Activated naive CD8-positive, alpha-beta T cell treated with anti-CD3 and anti-CD28 coated beads, Interleukin-2, amount 10 ng/mL, durations not matched to agents 7 days and 5 days (primary cell): ENCODE measurements at places on chromosomes 11 and 22. TPM values are rescaled to one million over a fixed set of nuclear protein-coding genes. Genes with fewer than 3 reads are reported as not detected.
A peak's percentile ranks its signal among the peaks of the same experiment; 100 is the strongest.

DNA sequence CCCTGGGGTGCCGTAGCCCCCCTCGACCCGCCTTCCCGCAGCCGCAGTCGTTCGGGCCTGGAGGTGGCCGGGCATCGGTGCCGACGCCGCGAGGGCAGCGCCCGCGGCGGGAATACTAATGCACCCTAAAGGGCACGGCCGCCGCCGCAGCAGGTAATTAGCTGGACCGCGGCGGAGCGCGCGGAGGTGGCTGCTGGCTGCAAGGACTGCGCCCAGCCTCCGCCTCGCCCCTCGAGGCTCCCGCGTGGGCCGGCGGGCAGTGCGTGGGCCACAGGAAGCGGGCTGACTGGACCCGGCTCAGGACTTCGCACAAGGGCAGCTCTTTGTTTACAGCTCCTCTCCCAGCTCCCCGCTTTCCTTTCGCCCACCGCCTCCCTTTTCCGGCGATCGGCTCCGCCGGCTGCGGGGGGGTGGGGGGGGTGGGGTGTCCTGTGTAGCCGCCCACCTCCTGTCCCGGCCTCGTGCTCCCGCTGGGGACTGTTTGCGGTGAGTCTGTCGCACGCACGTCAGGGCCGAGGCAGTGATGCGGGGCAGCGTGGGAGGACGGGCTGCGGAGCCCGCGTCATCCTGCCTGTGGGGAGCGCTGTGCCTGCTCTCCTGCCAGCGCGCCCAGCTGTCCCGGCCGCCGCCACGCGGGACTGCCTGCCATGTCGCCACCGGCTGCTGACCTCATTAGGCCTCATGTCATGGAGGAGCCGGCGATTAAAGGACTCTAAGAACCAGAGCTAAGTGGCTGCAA, 53.2 kb downstream of the GRIK4 start:
- no peak overlapping the region for H3K27ac ChIP-seq
- DNase-seq, result peak; percentile 37
- H3K4me1 ChIP-seq, result peaks cover 2% of the 10 kb centered on the region
- H3K4me3 ChIP-seq, result no peak overlapping the region
- peaks cover 58% of the 10 kb centered on the region for H3K27me3 ChIP-seq

DNA sequence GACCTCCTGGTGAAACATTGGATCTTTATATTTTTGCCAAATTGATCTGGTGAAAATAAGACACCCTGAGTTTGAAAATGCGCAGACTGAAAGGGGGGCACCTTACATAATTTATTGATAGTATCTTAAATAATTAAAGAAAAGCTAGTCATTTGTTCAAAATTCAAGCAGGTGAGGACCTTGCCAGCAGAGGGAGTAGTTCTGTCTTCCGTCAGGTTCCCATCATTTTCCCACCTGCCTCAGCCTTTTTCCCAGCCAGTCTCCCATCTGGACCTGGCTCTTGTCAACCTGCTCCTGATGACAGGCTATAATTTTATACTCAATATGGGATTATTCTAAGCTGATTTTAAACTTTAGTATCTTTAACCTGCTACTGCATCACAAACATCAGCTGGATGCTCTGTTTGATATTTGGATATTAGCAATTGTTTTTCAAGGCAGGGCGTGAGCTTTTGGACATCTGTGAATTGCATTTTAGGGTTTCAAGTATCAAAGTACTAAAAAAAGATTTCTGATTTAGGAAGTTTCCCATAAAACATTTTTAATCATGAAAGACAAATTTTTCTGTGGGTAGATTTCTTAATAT, 132.0 kb downstream of the ELP4 start:
- H3K27me3 ChIP-seq, result no peaks in the 10 kb centered on the region
- H3K27ac ChIP-seq, result no peak overlapping the region

- peak; percentile 17 for DNase-seq
- no peak overlapping the region for H3K4me3 ChIP-seq
- H3K4me1 ChIP-seq, result peaks cover 2% of the 10 kb centered on the region
- H3K27me3 ChIP-seq, result peaks cover 9% of the 10 kb centered on the region
- H3K27ac ChIP-seq, result no peak overlapping the region
- H3K36me3 ChIP-seq, result no peaks in the 10 kb centered on the region
These were observed 79.7 kb upstream of the SHISAL1 start for GRCh38 chr22:44392446-44392921.

- no peak for DNase-seq
- H3K4me3 ChIP-seq, result no peak overlapping the region
- no peaks in the 10 kb centered on the region for H3K4me1 ChIP-seq
These were observed 537.6 kb downstream of the TBC1D22A start for GRCh38 chr22:47299863-47300697.

MAJIN gene
- total RNA-seq, result not detected

DNAJC24 gene
- total RNA-seq, result 21.3 TPM

MEI1 gene
- 52.5 TPM for total RNA-seq
